Osteoblast (primary cell): ENCODE measurements at places on chromosomes 16 and 17. TPM values are rescaled to one million over a fixed set of nuclear protein-coding genes. Genes with fewer than 3 reads are reported as not detected.

RAB37 gene
- total RNA-seq = under 0.01 and 0.36 TPM in 2 replicates

NLRC3 gene
- under 0.01 and 0.29 TPM in 2 replicates for total RNA-seq

KRTAP9-8 gene
- not detected in 2 replicates for total RNA-seq

ZNF263 gene
- 55.7 and 65.1 TPM in 2 replicates for total RNA-seq

LRRC75A gene
- 0.88 and 1.4 TPM in 2 replicates for total RNA-seq

TOP3A gene
- 36.2 and 39.5 TPM in 2 replicates for total RNA-seq

TMEM92 gene
- under 0.01 and 0.36 TPM in 2 replicates for total RNA-seq

WSCD1 gene
- not detected in 2 replicates for total RNA-seq

STH gene
- not detected in 2 replicates for total RNA-seq

PRSS27 gene
- 1.5 and 2.5 TPM in 2 replicates for total RNA-seq

ARL5C gene
- not detected in 2 replicates for total RNA-seq

CCL2 gene
- total RNA-seq = 56.3 and 70.9 TPM in 2 replicates

ADGRG1 gene
- 0.29 and 0.72 TPM in 2 replicates for total RNA-seq

DLX3 gene
- total RNA-seq = 0.59 and 1.1 TPM in 2 replicates

CACNG1 gene
- not detected in 2 replicates for total RNA-seq

TNP2 gene
- total RNA-seq = not detected in 2 replicates

SYNGR3 gene
- total RNA-seq = under 0.01 and 0.59 TPM in 2 replicates

CALB2 gene
- total RNA-seq = 1.1 and 2.4 TPM in 2 replicates

PPM1E gene
- total RNA-seq = under 0.01 TPM in 2 replicates

KLHL11 gene
- 28.6 and 34.7 TPM in 2 replicates for total RNA-seq

DLX4 gene
- under 0.01 TPM in 1 of 2 replicates, not detected in the other for total RNA-seq

LHX1 gene
- total RNA-seq = not detected in 2 replicates

ABCA8 gene
- 29.2 and 36.2 TPM in 2 replicates for total RNA-seq

FAM234A gene
- total RNA-seq = 86.0 and 113 TPM in 2 replicates

SENP3 gene
- total RNA-seq = 54.2 and 68.0 TPM in 2 replicates

TAT gene
- under 0.01 TPM in 1 of 2 replicates, not detected in the other for total RNA-seq

GNGT2 gene
- total RNA-seq = not detected in 2 replicates

PIMREG gene
- 3.5 and 5.1 TPM in 2 replicates for total RNA-seq

KRTAP2-2 gene
- total RNA-seq = not detected in 2 replicates

HCRT gene
- total RNA-seq = not detected in 2 replicates

CTRB2 gene
- total RNA-seq = not detected in 2 replicates

TBC1D26 gene
- under 0.01 TPM in 1 of 2 replicates, not detected in the other for total RNA-seq

HBA2 gene
- total RNA-seq = not detected in 2 replicates

SMIM5 gene
- under 0.01 TPM in 1 of 2 replicates, not detected in the other for total RNA-seq
